ENCODE measurements at places on chromosomes 11 and 22.

- no peak for DNase-seq
Observed at GRCh38 chr11:7569044-7569443, 55.2 kb downstream of the PPFIBP2 start.

DNA sequence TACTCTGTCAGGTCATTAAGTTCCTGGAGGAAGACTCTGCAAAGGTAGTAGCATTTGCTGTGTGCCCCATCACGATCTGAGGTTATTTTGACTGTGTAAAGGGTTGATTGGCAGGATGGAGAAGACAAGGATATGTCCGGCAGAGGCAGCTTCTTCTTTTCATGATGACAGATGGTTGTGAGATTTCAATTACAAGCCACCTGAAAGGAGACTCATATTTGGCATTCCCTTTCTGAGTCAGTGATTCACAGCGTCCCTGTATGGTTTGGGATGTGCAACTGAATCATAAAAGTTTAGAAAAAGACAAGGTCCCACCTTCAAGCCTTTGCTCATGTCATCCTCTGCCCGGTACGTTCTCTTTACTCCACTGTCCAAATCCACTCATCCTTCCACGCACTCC lies 113.4 kb downstream of the MTNR1B start:
- no peak for DNase-seq

DNA sequence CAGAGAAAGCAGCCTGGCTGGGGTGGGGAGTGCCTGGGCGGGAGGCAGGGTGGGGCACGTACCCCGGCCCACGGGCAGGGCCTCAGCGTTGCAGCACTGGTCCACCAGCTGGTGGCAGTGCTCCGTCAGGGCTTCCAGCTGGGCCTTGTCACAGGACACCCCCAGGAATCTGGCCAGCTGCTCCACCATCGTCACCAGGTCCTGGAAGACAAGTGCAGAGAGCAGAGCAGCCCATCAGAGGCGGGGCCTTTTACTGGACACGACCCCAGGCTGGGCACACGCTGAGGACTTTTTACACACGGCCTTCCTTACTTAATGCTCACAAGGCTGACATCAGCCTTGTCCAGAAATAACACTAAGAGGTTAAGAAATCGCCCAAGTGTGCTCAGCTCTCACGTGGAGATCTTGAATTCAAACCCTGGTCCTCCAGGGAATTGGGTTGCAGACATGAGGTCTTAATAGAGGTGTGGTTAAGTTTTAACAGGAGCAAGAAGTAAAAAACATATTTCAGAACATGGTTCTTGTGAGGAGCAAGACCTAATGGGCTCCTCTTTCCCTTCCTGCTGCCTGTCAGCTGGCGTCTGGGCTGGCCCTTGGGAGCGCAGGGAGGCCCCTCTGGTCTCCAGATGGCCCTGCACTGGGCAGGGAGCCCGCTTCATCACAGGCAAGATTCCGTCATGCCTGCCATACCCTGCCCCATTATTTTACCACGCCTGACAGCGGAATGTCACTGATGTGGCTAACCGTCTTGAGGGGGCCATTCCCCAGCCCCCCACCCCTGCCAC lies 17.1 kb upstream of the EFCAB6 start:
- DNase-seq: peak; percentile 5

DNA sequence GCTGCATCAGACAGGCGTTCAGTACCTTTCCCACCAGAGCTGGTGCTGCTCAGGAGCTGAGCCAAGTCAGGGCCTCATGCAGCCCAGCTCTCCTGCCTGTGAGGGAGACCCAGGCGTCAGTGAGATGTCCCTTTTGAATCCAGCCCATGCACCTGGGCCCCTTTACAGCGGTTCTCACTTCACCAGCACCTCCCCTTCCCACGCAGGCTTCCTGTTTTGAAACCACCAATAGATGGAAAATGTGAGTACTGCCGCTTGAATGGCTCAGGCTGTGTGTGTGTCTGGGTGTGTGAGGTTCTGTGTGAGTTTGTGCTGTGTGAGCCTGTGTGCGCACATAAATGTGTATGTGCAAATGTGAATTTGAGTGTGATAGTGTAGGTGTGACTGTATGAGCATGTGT lies 88.4 kb downstream of the UBASH3B start:
- DNase-seq: no peak

DNA sequence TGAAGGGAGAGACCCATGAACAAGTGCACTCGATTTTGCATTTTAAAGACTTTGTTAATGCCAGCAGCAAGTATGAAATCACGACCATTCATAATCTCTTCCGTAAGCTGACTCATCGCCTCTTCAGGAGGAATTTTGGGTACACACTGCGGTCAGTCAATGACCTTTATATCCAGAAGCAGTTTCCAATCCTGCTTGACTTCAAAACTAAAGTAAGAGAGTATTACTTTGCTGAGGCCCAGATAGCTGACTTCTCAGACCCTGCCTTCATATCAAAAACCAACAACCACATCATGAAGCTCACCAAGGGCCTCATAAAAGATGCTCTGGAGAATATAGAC lies 5.9 kb downstream of the SERPIND1 start:
- no peak for DNase-seq

DNA sequence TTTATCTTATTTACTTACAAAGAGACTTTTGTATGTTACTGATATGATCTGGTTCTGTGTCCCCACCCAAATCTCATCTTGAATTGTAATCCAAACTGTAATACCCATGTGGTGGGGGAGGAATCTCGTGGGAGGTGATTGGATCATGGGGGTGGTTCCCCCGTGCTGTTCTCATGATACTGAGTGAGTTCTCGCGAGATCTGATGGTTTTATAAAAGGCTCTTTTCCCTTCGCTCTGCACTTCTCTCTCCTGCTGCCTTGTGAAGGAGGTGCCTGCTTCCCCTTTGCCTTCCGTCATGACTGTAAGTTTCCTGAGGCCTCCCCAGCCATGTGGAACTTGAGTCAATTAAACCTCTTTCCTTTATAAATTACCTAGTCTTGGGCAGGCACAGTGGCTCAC lies 42.4 kb upstream of the WNT7B start:
- no peak for DNase-seq

- no peak for DNase-seq
Observed at GRCh38 chr11:122634501-122634900, 21.0 kb upstream of the UBASH3B start.

GRCh38 chr11:58625086-58625485 lies 2.6 kb downstream of the CNTF start:
- DNase-seq: no peak

- no peak for DNase-seq
Observed at GRCh38 chr11:107472966-107473365, 15.3 kb upstream of the CWF19L2 start.

GRCh38 chr11:45662665-45663485 lies 2.5 kb downstream of the CHST1 start:
- DNase-seq: peak; percentile 52

DNA sequence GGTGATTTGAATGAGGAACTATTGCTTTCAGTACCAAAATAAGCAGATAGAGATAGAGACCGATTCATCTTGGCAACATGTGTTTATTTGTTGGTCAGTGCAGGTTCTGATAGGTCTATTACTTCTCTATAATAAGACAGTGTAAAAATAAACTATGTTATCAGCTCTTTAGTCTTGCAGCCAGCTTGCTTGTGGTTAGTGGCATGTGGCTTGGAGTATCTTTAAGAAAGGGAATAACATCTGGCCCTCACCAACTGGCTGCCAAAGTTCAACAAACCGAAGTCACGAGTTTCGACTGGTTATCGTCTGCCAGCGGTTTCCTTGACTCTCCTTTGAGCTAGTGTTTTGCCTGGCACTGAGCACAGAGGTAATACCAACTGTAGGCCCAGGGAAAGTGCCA lies 71.8 kb downstream of the CTTN start:
- DNase-seq: no peak

GRCh38 chr11:18203723-18204122 lies 31.1 kb downstream of the MRGPRX4 start:
- no peak for DNase-seq

DNA sequence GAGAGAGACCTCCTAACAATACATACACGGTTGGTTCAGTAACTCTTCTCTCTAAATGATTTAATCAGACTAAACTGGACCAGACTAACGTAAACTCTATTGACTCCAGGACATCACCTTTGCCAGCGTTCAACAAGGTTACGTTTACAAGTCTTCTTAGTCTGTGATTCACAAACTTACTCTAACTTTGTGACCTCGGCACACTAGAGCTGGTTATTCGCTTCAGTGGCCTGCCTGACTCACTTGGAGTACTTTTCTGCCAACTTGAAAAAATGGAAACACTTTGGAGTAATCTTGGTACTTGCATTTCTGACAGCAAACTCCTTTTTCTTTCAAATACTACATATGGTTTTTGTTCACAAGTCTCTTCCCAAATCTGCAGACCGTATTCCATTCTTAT lies 26.2 kb downstream of the MTMR2 start:
- DNase-seq: no peak

- no peak for DNase-seq
Observed at GRCh38 chr11:12835286-12835685, 161.1 kb downstream of the TEAD1 start.

- DNase-seq: no peak
Observed at GRCh38 chr22:37267135-37267587, 15.1 kb upstream of the CYTH4 start.

GRCh38 chr22:23834793-23835483 lies 3.9 kb downstream of the DERL3 start:
- no peak for DNase-seq

DNA sequence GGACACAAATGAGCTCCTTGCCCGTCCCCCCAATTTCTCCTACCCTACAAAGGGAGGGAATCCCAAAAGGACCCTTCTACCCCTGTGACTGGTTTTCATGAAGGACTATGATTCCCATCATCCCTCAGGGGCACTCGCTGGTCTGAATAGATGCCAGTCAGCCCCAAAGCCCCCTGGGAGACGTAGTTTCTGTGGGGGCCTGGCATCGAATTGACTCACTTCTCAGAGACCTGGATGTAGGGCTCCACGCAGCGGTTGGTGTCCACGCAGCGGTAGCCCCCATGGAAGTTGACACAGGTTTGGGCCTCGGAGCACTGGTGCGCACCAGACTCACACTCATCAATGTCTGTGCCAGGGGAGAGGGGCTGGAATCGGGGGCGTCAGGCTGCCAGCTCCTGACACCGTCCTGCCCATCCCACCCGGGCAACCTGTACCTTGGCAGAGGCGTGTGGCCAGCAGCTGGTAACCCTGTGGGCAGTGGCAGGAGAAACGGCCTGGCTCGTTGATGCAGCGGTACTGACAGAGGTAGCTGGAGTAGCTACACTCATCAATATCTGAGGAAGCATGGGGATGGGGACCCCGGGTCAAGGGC lies 4.4 kb downstream of the EFEMP2 start:
- DNase-seq: no peak

DNA sequence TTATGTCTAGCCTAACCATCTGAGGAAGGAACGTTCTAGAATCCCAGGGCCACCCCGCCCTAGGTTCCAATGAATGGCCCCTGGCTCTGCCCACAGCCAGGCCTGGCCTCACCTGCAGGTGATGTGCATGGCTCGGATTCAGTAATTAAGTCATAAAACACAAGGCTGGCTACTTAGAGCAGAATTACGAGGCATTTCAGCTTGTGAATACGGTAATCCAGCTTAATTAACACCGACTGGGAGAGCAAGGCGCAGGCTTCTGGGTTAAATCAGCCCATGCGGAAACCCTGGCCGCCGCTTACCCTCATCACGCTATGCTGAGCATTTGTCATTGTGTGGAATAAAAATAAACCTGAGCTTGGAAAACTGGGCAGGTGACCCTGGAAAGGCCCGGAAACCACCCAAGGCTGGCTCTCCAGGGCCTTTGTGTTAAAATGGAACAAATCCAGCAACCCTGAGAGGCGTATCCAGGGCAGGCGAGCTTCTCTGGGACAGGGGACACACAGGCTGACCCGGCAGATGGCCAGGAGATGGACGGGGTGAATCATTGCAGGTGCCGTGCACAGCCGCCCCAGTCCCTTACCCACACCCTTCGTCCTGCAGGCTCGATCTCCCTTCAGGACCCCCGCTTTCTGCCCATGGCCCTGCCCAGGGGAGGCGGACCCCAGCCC lies 220.2 kb downstream of the CTTN start:
- no peak for DNase-seq

DNA sequence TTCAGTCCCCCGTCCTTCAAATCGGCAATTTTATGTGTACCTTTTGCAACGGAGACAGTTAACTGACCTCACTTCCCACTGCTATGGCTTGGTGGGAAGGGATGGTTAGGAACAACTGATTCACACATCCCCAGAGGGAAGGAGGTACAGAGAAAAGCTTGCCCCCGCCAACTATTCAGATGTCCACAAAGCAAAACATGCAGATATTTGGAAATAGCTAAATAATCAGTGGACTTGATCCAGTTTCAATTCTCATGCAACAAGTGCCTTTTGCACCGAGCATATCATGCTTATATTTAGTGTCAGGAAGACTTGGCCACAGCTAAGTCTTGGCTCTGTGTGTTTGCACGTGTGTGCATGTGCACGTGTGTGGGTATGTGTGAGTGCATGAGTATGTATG lies 144.6 kb downstream of the SNX19 start:
- no peak for DNase-seq

DNA sequence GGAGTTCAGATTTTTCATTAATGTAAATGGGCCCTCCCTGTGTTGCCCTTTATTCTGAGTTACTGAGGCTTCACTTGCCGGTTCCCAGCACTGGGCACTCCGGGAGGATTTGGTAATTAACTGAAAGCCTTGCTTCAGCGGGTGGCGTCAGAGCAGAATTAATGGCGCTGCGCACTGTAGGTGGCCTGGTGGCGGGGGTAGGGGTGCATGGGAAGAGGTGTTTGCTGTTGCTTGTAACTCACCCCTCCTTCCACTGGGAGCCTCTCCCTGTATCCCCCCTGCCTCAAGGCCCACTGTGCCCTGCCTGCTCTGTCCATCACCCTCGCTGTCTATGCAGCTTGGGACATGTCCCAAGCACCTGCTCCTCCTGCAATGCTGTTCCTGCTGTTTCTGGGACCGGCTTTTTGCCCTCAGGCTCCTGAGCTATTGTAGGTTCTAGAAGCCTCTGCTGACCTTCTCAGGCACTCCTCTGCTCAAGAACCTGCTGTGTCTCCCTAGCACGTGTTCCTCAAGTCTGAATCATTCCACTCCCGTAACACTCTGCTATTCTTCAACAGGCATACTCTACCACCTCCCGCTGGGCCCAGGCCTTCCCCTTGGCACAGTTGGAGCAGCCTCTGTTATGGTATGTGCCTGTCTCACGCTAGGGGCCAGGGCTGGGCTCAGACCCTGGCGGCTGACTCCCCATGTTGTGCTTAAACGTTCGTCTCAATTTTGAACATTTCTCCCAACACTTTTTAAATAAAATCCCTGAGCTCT lies 24.4 kb downstream of the ARHGAP8 start:
- no peak for DNase-seq

All from NCI-H524 treated with DMSO at 0.1 percent for 48 hours (cell line).